ENCODE measurements at places on chromosomes 11 and 22.

- DNase-seq: no peak
Measured at GRCh38 chr11:111909378-111909777, 2.2 kb downstream of the CRYAB start.

GRCh38 chr11:113023986-113024385, 62.8 kb downstream of the NCAM1 start:
- no peak for DNase-seq

GRCh38 chr22:29103121-29103520, 30.3 kb downstream of the KREMEN1 start:
- no peak for DNase-seq

DNA sequence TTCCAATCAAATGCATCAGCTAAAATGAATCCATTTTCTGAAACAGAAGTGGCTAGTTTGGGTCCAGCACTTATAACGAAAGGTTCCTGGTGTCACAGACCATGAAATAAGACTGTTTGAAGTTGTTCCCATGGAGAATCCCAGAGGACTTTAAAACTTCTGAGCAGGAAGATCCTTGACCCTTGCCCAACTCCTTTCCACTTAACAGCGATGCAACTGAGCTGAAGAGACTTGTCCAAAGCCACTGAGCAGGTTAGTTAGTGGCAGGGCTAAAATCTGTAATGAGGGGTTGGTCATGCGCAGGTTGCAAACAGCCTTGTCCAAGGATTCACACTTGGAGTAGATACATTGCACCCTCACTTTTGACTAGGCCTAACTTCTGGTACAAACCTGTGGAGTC, 1.3 kb downstream of the RAB38 start:
- no peak for DNase-seq

GRCh38 chr11:2355000-2355644, 22.0 kb upstream of the CD81 start:
- no peak for DNase-seq

DNA sequence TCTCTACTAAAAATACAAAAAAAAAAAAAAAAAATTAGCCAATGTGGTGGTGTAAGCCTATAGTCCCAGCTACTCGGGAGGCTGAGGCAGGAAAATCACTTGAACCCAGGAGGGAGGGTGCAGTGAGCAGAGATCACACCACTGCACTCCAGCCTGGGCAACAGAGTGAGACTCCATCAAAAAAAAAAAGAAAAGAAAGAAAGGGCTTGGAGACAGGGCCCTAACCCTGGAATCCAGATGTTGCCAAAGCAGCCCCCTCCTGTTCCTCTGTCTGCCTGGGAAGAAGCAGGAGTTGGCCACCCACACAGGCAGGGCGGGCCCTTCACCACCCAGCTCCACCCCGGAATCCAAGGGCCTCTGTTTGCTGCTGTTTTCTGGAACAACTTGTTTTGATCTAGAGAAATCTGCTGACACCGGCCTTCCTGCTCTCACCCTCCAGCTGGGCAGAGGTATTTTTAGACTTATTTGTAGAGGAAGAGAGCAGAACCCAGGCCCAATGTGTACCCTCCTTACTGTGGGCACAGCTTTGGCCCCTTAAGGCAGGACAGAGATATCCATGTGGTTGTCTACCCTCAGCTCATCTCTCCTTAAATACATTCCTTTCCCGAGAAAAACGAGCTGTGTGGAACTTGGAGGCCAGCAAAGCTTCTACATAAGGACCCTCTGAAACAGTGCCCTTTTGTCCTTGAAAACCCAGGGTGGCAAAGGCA, 2.7 kb upstream of the NEAT1 start:
- DNase-seq: peak; percentile 49

GRCh38 chr22:44281768-44282637, 30.7 kb downstream of the SHISAL1 start:
- DNase-seq: no peak

GRCh38 chr11:103338621-103339484, 229.6 kb downstream of the DYNC2H1 start:
- DNase-seq: no peak

- DNase-seq: no peak
Measured at GRCh38 chr22:43226377-43227238, 39.7 kb upstream of the TTLL12 start.

DNA sequence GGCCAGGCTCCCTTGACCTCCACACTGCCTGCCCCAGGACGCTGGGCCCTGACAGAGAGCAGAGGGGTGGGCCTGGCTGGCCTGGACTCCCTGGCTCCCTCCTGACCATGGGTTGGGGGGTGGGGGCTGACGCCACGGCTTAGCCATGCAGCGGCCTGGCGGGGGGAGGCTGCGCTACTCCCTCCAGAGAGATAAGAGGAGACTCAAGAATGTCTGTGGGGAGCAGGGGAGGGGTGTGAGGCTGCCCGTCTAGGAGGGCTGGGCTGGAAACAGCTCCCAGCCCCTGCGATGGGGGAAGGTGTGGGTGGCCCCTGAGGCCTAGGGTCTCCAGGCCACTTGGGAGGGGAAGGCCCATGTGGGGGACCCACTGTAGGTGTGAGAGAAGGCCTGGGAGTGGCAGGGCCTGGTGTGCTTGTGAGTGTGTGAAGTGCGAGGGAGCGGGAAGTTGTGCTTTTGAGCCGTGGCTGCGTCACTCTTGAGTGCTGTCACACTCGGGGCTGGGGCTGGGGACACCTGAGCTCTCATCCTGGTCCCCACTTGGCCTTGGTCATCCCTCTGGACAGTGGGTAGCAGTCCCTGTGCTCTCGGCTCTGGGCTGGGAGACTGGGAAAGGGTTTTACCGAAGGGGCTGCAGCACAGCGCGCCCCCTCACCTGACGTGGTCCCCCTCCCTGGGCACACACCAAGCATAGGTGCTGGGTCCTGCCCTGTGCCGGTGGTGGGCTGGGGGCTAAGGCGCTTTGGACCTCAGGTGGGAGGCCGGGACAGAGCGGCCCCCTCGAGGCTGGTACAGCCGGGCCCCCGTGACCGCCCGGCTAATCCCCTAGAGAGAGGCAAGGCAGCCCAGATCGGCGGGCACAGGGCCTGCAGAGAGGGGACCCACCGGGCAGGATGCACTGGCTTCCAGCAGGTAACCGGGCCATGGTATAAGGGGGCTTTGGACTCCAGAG, 2.4 kb downstream of the MYRF start:
- no peak for DNase-seq

- DNase-seq: no peak
Measured at GRCh38 chr11:125132071-125132470, 20.6 kb upstream of the TMEM218 start.

DNA sequence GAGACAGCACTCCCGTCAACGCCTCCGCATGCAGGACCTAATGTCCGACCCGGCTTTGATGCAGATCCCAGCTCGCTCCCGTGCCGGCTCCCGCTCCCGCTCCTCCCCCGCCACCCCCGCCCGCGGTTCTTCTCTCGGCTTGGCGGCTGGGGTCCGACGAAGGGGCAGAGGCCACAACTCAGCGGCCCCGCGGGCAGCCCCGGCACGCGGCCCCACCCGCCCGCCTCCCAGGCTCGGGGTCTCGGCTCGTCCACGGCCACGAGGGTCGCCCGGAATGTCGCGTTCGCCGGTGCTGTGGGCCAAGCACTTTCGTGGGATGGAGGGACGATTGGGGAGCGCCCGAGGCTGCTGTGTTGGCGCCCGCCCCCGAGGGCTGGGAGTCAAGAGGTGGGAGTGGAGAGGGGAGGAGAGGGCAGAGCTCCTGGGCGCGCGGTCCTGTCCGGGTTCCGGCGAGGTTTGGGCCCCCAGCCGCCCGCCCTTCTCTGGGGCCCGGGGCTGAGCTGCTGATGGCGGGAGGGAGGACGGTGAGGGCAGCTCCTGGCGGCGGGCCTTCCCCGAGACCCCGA, 5.3 kb upstream of the TBX1 start:
- DNase-seq: no peak

DNA sequence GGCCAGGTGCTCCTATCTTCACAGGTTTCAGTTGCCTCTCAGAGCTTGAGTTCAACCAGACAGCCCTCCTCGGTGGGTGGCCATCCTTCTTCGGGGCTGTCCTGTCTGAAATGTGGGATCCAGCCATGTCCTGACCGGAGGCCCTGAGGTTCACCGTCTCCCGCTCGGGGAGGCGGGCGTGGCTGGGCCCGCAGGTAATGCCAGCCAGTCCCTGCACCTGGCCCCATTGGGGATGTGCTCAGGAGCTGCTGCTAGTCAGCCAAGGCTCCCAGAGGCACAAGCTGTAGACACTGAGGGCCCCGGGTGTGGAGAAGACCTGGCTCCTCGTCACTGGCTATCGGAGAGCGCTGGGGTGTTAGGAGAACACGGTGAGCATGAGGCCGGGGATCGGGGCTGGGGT, 32.6 kb downstream of the TSPAN4 start:
- no peak for DNase-seq

- DNase-seq: no peak
Measured at GRCh38 chr22:24180316-24181087, 785 bp upstream of the SUSD2 start.

DNA sequence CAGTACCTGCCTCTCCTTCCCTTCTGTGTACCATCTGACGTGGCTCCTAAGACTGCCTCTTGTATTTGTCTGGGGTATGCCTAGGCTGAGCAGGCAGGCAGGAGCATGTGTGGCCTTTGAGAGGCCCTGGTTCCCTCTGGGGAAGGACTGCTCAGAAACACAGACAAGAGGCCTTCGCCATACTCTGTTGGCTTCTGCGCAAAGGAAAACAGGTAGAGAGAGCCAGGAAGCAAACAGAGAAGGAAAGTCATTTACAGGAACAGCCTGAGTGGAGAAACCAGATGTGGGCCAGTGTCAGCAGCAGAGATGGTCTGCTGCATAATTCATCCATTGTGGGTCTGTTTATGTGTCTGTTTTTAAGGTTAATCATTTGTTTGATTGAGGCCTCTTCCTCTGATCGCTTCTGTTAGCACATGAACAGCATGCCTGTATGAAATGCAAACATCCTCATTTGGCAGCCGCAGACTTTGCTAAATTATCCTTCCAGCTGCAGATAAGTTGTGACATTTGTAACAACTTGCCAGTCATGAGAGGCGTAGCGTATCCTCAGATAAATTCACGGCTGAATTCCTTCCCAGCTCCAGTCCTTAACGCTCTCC, 119.4 kb downstream of the GALNT18 start:
- DNase-seq: peak; percentile 45

GRCh38 chr11:27294654-27295053, 68.4 kb downstream of the CCDC34 start:
- peak; percentile 78 for DNase-seq

DNA sequence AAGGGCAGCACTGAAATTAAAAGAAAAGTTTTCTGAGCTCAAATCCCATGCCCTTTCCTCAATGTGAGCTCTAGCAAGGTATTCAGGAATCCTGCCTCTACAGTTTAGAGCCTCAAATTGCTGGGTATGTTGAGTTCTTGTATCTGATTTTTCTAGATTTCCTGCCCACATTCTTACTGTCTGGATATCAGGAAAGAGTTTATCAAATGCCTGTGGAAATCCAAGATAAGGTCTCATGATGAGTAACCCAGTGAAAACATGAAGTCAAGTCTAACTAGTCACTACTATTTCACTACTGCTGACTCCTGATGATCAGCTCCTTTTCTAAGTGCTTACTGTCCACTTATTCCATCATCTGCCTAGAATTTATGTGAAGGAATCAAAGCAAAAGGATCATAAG, 29.8 kb downstream of the LIMK2 start:
- no peak for DNase-seq

- DNase-seq: no peak
Measured at GRCh38 chr11:126589492-126589803, 234.0 kb downstream of the ST3GAL4 start.

DNA sequence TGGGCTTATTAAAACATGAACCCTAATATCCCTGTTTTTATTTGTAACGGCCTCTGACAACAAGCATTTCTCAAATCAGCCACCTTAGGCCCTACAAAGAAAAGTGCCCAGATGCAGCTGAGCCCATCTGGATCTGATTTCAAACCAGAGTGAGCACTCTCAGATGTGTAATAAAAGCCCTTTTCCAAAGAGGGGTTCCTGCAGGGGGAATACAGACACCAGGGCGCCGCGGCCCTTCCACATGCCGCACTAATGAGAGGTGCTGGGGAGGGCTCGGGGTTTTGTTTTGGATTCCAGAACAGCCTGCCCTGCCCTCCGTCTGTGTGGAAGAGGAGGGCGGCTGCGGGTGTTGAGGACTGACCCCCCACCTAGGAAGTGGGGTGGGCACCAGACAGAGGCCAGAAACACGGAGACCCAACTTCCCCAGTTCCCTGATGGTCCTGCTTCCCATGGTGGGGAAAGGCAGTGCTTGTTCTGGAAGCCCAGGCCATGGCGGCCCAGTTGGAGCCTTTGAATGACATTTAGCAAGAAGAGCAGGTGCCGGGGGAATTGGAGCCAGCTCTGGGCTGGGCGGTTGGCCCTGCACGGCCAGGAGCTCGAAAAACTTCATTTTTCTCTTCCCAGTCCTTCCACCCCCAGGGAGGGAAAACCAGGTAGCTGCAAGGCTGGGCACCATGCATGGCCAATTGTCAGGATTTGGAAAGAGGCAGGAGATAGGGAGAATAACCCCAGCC, 63.7 kb downstream of the MACROD1 start:
- no peak for DNase-seq

- DNase-seq: no peak
Measured at GRCh38 chr11:64881476-64881875, 3.1 kb upstream of the EHD1 start.

DNA sequence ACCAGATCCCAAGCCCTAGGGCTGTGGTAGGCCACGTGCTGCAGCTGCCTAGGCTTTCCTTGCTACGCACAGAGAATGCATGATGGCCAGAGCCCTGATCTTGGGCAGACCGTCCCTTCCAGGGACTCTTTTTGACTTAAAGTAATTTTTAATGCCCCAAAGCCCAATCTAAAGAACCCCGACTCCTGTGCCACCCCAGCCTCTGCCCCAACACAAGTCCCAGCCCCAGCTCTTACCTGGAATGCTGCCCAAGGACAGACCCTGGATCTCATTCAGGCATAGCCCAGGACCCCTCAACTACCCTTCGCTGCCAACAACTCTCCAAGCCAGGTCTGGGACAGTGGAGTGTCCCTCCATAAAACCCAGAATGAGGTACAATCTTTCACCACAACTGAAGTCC, 211.7 kb upstream of the B3GAT1 start:
- no peak for DNase-seq

DNA sequence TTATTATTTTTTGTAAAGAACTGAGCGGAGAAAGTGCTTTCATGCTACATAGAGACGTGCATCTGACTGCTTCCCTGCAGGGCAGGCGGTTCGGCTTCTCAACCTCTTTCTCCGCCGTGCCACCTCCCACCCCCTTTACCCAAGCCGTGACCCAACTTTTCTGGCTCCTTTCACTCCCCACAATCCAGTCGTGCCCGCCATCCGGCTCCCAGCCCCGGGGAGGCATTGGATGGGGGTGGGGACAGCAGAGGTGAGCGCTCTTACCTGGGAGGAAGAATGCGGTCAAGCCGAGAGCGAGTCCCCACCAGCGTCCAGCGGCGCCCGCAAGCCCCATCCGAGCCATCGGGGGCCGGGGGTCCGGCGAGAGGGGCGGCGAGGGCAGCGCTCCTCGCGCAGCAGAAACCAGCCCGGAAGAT, 781 bp downstream of the NECTIN1 start:
- peak; percentile 6 for DNase-seq

All from NCI-H345 (cell line).